ENCODE measurements at places on chromosomes 6 and 20. TPM values are rescaled to one million over a fixed set of nuclear protein-coding genes. Genes with fewer than 3 reads are reported as not detected.
A peak's percentile ranks its signal among the peaks of the same experiment; 100 is the strongest.

The ASIP gene
- total RNA-seq, result not detected

The CD83 gene
- total RNA-seq, result 1.4 TPM

DNA sequence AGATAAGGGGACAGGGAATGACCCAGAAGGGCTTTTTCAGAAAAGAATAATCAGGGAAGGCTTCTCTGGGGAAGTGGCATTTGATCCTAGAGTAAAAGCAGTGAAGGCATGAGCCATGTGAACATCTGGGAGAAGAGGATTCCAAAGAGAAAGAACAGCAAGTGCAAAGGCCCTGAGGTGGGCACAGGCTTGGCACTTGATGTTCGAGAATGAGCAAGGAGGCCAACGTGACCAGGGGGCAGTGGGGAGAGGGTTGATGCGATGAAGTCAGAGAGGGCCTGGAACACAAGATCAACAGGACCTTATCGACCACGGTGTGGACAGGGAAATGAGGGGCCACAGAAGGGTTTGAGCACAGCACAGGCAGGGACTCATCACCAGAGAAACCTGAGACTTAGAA, 5.8 kb downstream of the GRM4 start:
- no peak for DNase-seq

DNA sequence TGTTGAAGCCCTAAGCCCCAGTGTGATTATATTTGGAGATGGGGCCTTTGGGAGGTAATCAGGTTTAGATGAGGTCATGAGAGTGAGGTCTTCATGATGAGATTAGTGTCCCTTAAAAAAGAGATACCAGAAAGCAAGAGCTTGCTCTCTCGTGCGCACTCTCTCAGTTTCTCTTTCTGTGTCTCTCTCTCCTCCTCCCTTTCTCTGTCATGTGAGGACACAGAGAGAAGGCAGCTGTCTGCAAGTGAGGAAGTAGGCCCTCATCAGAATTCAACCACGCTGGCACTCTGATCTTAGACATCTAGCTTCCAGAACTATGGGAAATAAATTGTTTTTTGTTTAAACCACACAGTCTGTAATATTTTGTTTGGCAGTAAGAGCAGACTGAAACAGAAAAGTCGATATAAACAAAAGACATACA, 180.5 kb downstream of the IBTK start:
- DNase-seq, result no peak

DNA sequence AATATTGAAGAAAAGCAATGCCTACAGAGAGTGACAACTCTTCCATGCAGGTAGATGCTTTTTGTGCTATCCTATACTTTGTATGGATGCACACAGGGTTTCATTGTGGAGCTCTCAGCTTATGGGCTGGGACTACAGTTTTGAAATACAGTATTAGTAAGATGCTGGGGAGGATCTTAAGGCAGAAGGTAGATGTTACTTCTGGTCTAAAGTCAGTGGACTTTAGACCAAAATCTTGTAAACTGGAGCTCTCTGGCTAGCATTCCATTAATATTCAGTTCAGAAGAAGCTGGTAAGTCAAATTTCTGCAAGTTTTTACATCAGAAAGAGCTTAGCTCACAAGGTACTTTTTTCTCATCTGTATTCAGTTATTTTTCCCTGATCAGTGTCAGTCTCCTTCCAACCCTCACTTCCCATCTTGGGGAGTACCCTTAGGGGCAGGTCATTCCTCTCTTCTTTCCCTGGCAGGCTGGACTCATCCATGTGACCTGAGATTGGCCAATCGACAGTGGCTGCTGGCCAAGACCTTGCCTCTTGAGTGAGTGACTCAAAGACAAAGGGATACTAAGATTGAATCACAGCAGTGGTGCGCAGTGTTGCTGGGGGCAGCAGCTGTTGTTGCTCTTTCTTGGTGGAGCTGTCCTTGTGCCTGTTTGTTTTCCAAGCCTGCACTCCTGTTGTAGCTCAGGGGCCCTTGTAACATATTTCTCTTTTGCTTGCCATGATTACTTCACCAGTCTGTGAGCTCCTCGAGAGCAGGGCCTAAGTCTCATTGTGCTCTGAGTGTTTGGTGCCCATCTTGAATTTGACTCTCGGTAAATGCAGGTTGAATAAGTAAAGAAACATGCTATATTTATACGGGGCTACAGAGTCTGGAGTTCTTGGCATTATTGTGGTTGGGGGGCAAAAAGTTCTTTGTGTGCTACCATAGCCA, 2.8 kb upstream of the PHF20 start:
- peak; percentile 96 for DNase-seq

DNA sequence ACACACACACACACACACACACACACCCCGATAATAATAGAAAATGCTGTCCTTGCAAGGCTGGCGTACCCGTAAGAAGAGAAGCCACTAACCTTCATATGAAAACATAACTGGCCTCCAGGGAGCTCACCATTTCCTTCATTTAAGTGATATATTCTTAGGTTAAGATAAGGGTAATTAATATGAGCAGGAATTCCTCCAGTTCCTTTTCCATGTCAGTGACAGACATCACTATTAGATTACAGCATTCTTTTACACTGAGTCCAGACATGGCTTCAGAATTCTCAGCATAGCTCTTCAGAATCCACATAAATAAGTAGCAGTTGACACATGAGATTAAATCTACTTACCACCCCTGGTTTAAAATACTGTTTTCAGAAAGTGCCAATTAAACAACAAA, 121.9 kb downstream of the SIM1 start:
- DNase-seq, result no peak

Data from osteoblast (primary cell).